ENCODE measurements at places on chromosomes 1 and 21.

DNA sequence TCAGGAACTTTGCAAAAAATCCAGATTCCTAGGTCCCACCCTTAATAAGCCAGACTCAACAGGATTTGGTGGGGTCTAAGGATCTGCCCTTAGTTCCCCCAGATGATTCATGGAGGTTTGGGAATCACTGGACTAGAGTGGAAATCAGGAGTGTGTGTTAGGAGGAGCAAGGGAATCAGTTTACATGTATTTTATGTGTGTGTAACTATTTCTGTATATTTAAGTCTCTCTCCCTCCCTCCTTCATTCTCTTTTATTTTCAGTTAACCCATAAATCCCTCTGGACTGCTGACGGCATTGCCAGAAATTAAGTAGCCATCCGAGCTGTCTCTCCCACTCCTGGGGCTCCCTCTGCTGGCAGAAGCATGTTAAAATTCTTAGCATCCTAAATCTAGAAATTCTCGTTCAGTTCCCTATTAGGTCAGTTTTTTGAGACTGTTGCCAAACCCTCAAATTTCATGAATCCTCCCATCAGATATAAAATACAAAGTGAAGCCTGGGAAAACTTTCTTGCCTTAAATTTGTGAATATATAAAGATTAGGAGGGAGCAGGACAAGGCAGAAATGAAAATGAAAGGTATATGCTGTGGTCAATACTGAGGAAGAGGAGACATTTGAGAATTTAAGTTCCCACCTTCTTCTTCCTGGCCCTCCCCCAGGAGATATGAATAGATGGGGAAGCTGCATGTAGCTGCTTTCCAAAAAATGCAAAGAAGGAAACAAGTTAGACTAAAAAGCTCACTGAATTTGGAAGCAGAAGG, 11.7 kb upstream of the HSD11B1 start:
- peak; percentile 61 for DNase-seq

GRCh38 chr1:211548321-211549091, 30.5 kb downstream of the SLC30A1 start:
- DNase-seq = no peak

GRCh38 chr1:217626321-217626720, 4.6 kb downstream of the GPATCH2 start:
- no peak for DNase-seq

DNA sequence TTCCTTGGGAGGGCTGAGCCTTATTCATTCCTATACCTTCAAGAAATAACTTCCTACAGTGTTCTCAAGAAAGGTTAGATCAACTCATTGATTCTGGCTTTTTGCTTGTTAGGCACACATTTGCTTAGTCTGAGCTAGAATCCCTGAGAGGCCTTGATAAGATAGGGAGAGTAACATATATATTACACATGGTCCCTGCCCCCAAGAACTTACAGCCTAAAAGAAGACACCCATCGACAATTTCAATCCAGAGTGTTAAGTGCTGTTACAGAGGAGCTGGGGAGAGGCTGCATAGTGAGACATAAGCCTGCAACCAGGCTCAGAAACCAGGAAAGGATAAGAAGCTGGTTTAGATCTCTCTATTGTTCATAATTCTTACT, 68.7 kb downstream of the PLPP3 start:
- DNase-seq = no peak

- peak; percentile 41 for DNase-seq
These were observed 1.1 kb upstream of the TNFRSF18 start for GRCh38 chr1:1207571-1207892.

DNA sequence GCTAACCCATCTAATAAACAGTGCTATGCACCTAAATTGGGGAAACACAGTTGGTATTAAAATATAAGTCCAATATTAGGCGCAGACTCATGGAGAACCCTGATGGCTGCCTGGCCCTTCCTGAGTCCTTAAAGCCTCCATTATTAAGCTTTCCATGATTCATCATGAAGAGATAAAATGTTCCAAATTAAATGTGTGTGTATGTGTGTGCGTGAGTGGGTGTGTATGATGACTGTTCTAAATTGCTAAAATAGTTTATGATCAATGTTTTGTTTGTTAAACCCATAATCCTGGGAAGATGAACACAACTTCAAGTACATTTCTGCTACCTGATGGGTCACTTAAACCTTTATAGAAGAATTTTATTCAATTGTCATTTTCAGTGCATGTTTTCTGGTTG, 6.3 kb upstream of the RBBP5 start:
- DNase-seq = no peak

GRCh38 chr1:246534114-246534513, 27.0 kb upstream of the SMYD3 start:
- no peak for DNase-seq

- DNase-seq = no peak
These were observed 10.1 kb downstream of the DNAJC11 start for GRCh38 chr1:6691507-6691906.

DNA sequence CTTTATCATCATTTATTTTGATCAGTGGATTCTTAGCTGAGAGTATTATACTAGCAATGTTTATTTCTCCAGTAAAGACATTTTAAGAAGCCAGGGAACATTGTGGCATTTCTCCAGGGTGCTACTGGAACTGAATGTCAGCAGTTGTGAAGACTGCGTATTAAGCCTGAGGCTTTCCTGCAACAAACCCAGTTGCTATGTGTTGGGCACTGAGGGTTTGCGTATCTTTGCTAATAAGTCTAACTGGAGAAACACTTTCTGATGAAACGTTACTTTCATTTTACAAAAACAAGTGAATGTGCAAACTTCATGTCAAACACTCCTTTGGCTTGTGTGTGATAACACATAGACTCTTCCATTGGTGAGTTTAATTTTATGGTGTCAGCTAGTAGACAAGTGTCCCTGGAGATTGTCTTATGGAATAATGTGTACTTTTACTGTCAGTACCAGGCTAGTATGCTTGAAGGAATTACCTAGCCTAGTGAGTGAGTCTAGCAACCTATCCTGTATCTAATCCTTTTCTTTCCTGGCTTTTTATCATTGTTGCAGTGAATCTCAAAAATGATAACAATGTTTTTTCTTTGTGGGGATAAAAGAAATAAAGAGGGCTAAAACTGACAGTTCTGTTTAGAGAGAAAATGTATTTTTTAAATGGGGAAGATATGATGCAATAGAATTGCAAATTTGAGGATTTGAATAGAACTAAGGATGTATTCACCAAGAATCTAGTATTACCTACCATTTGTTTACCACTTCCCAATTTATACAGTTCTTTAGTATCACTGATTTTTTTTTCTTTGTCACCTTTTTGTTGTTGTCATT, 70.1 kb downstream of the MTR start:
- DNase-seq = no peak

GRCh38 chr1:201593200-201593921, 54.4 kb downstream of the NAV1 start:
- peak; percentile 71 for DNase-seq

DNA sequence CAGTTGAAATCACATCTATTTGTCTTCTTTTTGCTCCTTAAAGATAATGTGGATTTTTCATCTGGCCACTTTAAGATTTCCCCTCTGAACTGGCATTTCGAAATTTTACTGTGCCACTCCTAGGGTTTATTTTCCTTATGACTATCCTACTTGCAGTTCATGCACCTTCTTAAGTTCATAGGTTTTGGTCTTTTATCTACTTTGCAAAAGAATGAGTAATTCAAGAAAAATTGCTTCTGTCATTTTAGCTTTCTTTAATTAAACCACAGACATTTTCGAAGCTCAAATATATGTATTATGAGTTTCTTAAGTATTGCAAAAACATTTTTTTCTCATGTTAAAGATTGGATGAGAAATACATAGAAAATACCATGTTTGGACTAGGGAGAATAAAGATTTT, 1244.8 kb upstream of the TMPRSS15 start:
- no peak for DNase-seq

GRCh38 chr1:97820470-97821188, 100.2 kb downstream of the DPYD start:
- DNase-seq = no peak

- no peak for DNase-seq
These were observed 4.6 kb downstream of the CRYBG2 start for GRCh38 chr1:26349188-26349876.

DNA sequence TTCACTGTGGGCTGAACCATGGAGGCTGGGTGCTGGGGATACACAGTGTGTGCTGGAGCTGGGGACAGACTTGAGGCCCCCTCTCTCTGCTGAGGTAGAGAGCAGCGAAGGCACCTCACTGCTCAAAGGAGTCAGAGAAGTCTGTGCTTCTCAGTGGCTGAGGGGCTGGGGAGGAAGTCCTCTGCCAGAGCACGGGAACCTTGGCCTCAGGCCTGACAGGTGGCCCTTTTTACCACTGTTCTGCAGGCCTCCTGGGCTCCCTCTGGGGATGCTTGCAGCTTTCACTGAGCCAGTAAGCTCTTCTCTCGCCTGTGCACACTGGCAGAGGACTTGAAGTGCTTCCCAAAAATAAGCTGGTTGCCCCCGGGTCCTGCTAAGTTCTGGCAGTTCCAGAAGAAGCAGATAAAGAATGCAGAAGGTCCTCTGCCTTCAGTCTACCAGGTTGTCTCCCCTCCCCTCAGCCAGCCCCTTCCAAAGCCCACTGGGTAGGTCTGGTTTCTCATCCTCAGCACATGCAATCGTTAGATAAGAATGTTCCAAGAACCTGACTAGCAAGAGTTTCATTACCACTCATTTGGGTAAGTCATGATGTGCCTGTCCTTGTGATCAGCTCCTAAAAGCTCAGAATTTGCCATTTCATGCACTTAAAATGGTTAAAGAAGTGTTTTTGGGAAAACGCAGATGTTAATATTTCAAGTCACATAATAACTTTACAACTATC, 53.9 kb downstream of the TENT5C start:
- no peak for DNase-seq
